Stimulated activated CD4-positive, alpha-beta T cell treated with anti-CD3 and anti-CD28 coated beads, Interleukin-4, amount 100 ng/mL, for 4 hours (primary cell): ENCODE measurements at places on chromosomes 7 and 10.

DNA sequence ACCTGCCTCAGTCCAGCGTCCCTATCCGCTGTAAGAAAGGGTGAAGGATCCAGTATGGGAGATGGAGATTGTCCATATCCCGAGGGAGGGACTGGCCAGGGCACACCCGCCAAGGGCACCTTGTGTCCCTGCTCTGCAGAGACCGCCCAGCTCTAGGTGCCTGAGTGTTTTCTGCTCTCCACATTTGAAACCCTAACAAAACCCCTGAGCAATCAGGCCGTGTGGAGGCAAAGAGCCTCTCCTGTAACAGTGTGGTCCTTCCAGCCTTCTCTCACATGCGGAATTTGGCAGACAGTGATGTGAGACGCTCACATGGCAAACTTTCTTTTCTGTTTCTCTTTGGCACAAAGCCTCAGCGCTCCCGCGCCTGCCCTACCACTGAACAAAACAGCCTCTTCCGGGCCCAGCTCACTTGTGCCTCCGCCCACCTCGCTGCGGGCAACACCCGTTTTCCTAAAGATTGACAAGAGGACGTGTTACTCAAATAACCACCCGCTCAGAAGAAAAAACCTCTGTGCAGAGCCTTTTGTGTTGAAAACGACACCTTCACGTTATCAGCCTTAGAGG lies 514.8 kb downstream of the DNAJB6 start:
- DNase-seq, result peak; percentile 82

- DNase-seq, result no peak
Measured at GRCh38 chr10:124983321-124983720, 41.4 kb downstream of the ZRANB1 start.

DNA sequence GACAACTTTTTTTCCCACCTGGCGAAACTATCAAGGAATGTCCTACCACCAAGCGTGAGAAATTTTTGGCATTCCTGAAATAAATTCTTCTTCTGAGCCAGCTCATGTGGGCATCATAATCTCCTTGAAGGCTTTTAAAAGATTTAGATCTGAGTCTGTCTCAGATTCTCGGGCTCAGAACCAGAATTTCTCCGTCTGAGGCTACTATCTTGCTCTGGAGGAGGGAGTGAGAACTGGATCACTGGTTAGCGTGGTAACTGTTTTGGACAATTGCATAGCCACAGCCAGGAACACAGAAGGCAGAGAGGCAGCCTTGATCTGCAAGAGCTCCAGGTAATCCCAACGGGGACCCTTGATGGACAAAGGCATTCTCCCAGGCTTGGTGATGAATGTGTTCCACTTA lies 1.0 kb upstream of the PLAC9 start:
- no peak for DNase-seq

- no peak for DNase-seq
Measured at GRCh38 chr7:74039337-74039736, 11.4 kb downstream of the ELN start.

DNA sequence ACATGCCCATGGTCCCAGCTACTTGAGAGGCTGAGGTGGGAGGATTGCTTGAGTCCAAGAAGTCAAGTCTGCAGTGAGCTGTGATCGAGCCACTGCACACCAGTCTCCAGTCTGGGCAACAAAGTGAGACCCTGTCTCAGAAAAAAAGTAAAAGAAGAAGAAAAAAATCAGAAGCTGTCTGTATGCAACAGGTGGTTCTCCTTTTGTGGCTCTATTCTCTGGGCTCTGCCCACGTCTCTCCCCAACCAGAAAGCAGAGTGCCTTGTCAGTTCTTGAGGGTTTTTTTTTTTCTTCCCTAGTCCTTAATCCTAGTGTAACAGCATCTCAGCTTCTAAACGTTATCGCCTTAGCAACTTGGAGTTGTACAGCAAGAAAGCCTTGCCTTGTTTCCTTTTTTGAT lies 89.5 kb downstream of the PRKCQ start:
- DNase-seq, result no peak

DNA sequence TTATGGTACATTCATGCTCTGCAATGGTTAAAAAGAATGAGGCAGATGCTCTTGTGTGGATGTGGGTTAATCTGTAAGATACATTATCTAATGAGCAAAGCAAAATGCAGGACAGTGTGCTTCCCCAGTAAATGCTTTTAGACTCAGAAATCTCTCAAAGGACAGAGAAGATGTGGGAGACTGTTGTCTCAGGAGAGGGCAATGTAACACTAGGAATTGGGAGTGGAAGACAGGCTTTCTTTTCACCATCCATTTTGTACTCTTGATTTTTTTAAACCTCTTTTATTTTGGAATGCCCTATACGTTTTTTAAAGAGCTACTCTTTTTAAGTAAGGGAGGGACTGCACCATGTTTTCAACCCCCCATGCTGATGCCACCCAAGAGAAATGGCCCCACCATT lies 77.5 kb upstream of the ADAM12 start:
- DNase-seq, result no peak

GRCh38 chr7:38360776-38361175 lies 87.3 kb upstream of the TARP start:
- DNase-seq, result no peak

GRCh38 chr10:116917481-116917880 lies 68.2 kb downstream of the ENO4 start:
- DNase-seq, result no peak

- DNase-seq, result no peak
Measured at GRCh38 chr10:5814110-5815107, 1.2 kb upstream of the GDI2 start.

DNA sequence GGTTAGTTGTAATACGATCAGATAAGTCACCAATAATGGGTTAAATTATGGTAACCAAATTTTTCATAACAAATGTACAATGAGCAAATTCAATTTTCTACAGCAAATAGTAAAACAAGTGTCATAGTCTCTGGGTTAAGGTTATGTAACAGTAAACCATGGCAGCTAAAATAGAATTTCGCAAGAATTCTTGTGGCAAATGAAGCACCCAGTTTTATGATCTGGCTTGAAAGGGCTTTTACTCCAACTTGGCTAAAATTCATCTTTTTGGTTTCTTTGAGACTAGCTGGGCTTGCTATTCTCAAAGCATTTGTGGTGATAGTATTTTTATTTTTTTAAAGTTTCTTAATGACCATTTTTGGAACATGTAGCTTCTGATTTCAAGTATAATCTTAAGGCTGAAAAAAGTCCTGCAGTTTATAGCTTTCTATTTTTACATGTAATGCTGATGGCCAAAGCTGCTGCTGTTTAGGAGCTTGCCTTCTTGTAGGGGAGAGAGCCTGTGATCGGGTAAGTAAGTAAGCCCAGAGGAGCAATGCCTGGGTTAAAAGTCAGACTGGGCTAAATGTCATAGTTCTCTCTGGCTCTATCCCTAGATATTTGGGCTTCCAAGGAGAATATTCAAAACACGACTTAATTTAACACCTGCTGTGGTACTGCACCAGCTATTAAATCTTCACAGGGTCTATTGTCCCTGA lies 55.5 kb upstream of the SYPL1 start:
- no peak for DNase-seq

- DNase-seq, result no peak
Measured at GRCh38 chr10:34116220-34116641, 698.9 kb downstream of the PARD3 start.

GRCh38 chr7:18445483-18445882 lies 50.1 kb upstream of the HDAC9 start:
- DNase-seq, result no peak

- DNase-seq, result no peak
Measured at GRCh38 chr7:27420702-27421101, 178.1 kb downstream of the EVX1 start.

GRCh38 chr7:13800694-13801448 lies 188.6 kb downstream of the ETV1 start:
- DNase-seq, result no peak

GRCh38 chr10:103713676-103714075 lies 141.7 kb downstream of the SH3PXD2A start:
- DNase-seq, result no peak

DNA sequence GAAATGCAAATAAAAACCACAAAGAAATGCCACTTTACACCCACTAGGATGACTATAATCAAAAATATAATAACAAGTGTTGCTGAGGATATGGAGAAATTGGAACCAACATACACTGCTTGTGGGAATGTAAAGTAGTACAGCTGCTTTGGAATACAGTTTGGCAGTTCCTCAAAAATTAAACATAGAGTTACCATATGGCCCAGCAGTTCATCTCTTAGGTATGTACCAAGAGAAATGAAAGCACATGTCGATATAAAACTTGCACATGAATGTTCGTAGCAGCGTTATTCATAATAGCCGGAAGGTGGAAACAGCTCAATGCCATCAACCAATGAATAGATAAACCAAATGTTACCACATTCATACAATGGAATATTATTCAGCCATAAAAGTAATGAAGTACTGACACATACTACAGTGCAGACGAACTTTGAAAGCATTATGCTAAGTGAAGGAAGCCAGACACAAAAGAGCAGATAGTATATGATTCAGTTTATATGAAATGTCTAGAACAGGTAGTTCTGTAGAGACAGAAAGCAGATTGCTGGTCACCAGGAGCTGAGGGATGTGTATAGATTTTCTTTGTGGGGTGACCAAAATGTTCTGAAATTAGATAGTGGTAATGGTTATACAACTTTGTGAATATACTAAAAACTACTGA lies 12.4 kb downstream of the BCAP29 start:
- DNase-seq, result no peak

GRCh38 chr7:130397051-130397757 lies 16.9 kb downstream of the CPA1 start:
- DNase-seq, result no peak

- DNase-seq, result no peak
Measured at GRCh38 chr7:20146451-20146850, 70.7 kb downstream of the MACC1 start.

DNA sequence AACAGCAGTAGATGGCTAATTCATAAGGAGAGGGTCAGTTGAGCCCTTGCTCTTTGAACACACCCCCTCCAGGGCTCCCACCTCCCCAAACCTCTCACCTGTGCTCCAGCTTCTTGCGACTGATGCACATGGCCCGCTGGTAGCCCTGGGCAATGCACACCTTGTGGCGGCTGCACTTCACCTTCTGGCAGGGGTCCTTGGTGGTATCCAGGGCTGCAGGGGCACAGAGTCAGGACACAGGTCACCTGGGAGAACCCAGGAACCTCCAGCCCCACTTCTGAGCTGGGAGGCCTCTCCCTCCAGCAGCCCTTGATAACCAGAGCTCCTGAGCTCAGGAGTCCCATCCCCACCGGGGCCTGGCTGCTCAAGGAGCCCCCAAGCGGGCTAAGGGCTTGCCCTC lies 16.3 kb downstream of the SPOCK2 start:
- DNase-seq, result no peak

- no peak for DNase-seq
Measured at GRCh38 chr10:67802767-67803538, 35.0 kb downstream of the DNAJC12 start.

- DNase-seq, result no peak
Measured at GRCh38 chr10:28219251-28219650, 83.6 kb downstream of the MPP7 start.

GRCh38 chr7:109699661-109700060 lies 1130.0 kb downstream of the DNAJB9 start:
- DNase-seq, result no peak

DNA sequence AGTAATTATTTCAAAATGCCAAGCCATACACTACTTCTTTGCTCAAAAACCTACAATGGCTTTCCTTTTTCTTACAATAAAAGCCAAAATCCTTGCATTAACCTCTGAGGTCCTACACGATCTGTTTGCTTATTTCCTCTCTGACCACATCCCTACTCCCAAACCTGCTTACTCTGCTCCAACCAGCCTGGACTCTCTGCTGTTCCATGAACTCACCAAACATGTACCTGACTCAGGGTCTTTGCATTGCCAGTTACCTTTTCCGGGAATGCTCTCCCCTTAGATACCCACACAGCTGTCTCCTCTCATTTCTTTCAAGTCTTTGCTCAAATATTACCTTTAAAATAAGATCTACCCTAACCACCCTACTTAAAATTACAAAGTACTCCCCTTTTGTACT lies 2.3 kb downstream of the ABCB4 start:
- no peak for DNase-seq

DNA sequence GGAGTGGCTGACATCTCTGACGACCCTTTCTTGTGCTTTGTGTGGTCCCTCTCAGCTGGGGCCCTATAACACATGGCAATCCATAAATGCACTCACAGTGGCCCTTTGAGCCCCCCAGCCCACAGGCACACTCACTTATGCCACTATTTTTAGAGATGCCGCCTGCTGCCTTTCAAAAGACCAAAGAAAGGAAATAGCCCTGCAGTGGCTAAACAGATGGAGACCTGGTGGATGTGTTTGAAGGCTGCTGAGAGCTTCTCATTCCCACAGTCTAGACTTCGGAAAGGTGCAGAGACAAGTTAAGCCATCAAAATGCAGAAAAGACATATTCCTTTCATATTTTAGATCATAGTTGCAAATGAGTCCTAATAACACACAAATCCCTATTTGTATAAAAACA lies 42.0 kb upstream of the PDZD8 start:
- no peak for DNase-seq

DNA sequence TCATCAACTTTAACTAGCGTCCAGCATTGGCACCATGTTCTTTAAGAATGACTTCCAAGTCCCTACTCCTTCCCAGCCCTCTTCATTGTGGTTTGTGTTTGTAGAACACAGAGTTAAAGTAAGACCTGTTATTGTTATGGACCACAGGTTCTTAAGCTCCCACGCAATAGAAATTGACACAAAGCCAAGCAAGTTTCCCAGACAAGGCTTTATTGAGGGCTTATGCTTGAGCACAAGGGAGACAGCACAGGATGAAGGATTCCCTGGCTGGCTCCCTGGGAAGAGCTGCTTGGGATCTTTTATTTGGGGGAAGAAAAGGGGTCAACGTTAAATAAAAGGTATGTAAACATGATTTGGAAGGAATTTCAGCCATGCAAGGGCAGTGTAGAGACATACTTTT lies 44.3 kb upstream of the PRKCQ start:
- DNase-seq, result no peak

- no peak for DNase-seq
Measured at GRCh38 chr7:137590071-137590755, 246.7 kb upstream of the PTN start.

GRCh38 chr7:29278337-29279069 lies 83.9 kb downstream of the CHN2 start:
- DNase-seq, result no peak

DNA sequence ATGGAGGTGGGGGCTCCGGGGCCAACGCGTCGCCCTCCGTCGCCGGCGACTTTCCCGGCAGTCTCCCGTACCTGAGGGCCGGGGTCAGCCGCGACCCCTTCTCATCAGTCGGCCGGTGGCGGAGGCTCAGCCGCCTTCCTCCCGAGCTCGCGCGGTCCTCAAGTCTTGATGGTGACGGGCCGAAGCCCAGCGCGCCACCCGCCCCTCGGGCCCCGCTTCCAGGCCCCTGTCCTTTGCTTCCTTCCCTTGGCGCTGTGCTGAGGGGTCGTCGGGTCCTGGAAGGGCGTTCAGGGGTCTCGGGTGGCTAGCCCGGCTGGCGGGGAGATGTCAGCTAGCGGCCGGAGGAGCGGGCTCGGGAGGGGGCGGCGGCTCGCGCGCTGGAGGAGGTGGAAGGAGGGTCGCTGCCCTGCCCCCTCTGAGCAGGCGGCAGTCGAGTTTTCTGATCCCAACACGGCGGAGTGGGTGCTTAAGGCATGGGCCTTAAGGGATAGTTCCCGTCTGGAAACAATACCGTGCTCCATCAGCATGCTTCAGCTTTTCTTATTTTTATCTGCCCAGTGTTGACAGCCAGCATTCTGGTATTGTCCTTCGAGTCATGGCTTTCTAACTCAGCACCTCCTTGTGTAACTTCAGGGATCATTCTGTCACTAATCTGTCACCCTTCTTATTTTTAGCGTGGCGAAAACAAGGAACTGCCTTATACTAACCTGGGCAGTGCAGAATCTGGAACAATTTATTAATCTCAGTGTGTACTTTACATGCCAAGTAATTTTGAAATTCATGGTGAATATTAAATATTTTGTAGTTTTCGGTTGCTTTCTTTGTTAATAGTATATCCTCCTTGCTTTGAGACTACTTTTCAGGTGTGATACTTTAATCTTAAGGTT lies 748 bp downstream of the PHTF2 start:
- DNase-seq, result no peak
